Right lobe of liver (tissue), 6 donors: ENCODE measurements at places on chromosomes 16 and 17. TPM values are rescaled to one million over a fixed set of nuclear protein-coding genes. Genes with fewer than 3 reads are reported as not detected.

The CHD9NB gene
- total RNA-seq = 0.59 TPM

- peak overlapping the region; percentile 22 for H3K4me3 ChIP-seq
- H3K27ac ChIP-seq = peak overlapping the region; percentile 88
- no peaks in the 10 kb centered on the region for H3K36me3 ChIP-seq
- no peaks in the 10 kb centered on the region for H3K27me3 ChIP-seq
- peaks cover 8% of the 10 kb centered on the region for H3K4me1 ChIP-seq
- DNase-seq = peak; percentile 62
Measured at GRCh38 chr17:40547079-40547784, 18.0 kb downstream of the CCR7 start.

GRCh38 chr16:80611930-80612327, 71.1 kb downstream of the DYNLRB2 start:
- no peaks in the 10 kb centered on the region for H3K36me3 ChIP-seq
- H3K4me1 ChIP-seq = no peaks in the 10 kb centered on the region
- no peak overlapping the region for H3K4me3 ChIP-seq
- H3K27me3 ChIP-seq = no peaks in the 10 kb centered on the region

The AIPL1 gene
- total RNA-seq = not detected

- peak overlapping the region; percentile 1 for H3K27ac ChIP-seq
- H3K27me3 ChIP-seq = no peaks in the 10 kb centered on the region
- H3K36me3 ChIP-seq = no peaks in the 10 kb centered on the region
- no peak overlapping the region for H3K4me3 ChIP-seq
- DNase-seq = no peak
Measured at GRCh38 chr16:14513389-14514107, 116.5 kb downstream of the PARN start.

- no peak overlapping the region for H3K4me3 ChIP-seq
- no peak overlapping the region for H3K27ac ChIP-seq
- H3K36me3 ChIP-seq = no peaks in the 10 kb centered on the region
- H3K4me1 ChIP-seq = peaks cover 3% of the 10 kb centered on the region
- no peak for DNase-seq
- H3K27me3 ChIP-seq = no peaks in the 10 kb centered on the region
Measured at GRCh38 chr17:65457183-65457582, 104.3 kb downstream of the AXIN2 start.

DNA sequence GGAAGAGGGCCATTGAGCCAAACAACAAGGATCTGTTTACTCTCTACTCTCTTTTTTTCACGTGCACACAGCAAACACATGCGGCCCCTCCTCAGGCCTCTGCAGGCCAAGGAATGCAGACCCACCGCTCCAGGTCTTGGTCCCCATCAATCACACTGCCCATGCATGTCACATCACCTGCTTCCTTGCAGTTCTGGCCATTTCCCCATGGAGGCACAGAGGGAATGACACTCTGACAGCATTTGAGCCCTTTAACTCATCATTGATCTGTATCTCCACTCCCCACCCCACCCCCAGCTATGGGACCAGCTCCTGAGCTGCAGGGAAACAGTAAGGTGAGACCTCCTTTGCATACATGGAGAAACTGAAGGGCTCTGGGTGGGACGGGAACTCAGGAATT, 45.9 kb upstream of the MEIOC start:
- H3K4me1 ChIP-seq = no peaks in the 10 kb centered on the region
- no peak overlapping the region for H3K4me3 ChIP-seq
- DNase-seq = no peak
- H3K27me3 ChIP-seq = no peaks in the 10 kb centered on the region
- no peak overlapping the region for H3K27ac ChIP-seq

GRCh38 chr17:2932946-2933345, 130.5 kb downstream of the OR1D5 start:
- no peaks in the 10 kb centered on the region for H3K27me3 ChIP-seq
- no peak overlapping the region for H3K4me3 ChIP-seq
- no peaks in the 10 kb centered on the region for H3K36me3 ChIP-seq
- no peak for DNase-seq

- DNase-seq = peak; percentile 78
- no peak overlapping the region for H3K4me3 ChIP-seq
- H3K27ac ChIP-seq = peak overlapping the region; percentile 93
- H3K27me3 ChIP-seq = no peaks in the 10 kb centered on the region
Measured at GRCh38 chr17:77316191-77316641, 175.4 kb downstream of the SEC14L1 start.

GRCh38 chr17:72838581-72838980, 253.9 kb downstream of the SLC39A11 start:
- H3K4me1 ChIP-seq = no peaks in the 10 kb centered on the region
- DNase-seq = no peak
- H3K4me3 ChIP-seq = no peak overlapping the region

DNA sequence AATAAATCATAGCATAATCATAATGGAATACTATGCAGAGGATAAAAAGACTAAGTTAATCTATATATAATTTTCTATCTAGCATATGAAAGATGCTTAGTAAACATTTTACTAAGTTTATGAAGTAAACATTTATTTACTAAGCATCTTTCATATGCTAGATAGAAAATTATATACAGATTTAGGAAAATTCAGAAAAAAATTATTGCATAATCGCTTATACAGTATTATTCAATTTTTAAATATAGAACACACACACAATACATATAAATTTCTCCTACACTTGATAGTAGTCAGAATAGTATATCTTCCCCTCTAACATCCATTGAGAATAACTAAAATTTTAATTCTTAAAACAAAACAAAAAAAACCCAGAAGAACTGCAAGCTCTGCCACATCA, 110.8 kb downstream of the CA4 start:
- no peaks in the 10 kb centered on the region for H3K36me3 ChIP-seq
- no peaks in the 10 kb centered on the region for H3K4me1 ChIP-seq
- no peak overlapping the region for H3K27ac ChIP-seq

GRCh38 chr17:2612630-2613029, 19.2 kb downstream of the PAFAH1B1 start:
- no peak overlapping the region for H3K27ac ChIP-seq
- no peak for DNase-seq
- no peaks in the 10 kb centered on the region for H3K4me1 ChIP-seq
- no peak overlapping the region for H3K4me3 ChIP-seq

DNA sequence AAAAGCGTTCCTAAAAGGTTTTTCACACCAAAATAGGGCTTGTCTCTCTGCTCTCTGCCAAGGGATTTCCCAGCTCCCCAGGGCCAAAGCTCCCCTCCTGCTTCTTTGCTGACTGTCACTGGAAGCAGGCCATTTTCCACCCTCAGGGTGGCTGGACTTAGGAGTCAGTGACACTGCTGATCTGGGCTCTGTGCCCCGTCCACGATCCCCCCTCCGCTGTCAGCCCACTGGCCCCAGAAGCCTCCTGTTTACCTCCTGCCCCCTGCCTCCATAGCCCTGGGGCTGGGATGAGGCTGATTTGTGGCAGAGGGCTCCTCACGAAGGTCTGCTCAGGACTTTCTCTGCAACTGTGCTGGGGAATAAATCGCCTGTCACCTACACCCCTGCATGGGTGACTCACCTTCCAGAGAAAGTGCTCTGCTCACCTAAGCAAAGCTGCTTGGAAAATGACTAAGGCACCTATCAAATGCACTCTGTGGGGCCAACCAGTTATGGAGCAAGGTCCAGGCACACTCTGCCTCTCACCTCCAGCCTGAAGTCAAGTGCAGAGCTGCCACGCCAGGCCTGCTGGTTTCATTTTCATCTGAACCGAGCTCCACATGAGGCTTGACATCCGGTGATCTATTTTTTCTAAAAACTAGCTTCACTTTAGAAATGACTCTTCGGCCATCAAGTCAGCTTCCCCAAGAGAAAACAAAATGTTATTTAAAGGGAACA, 4.9 kb downstream of the MAP3K14 start:
- peak; percentile 87 for DNase-seq
- peak overlapping the region; percentile 86 for H3K27ac ChIP-seq

- H3K4me1 ChIP-seq = no peaks in the 10 kb centered on the region
- H3K36me3 ChIP-seq = no peaks in the 10 kb centered on the region
- no peak overlapping the region for H3K27ac ChIP-seq
- no peaks in the 10 kb centered on the region for H3K27me3 ChIP-seq
Measured at GRCh38 chr16:68374961-68375660, 64.3 kb downstream of the PRMT7 start.

The SEPTIN1 gene
- 0.50 TPM for total RNA-seq

GRCh38 chr17:15257796-15258512, 7.2 kb downstream of the PMP22 start:
- H3K36me3 ChIP-seq = no peaks in the 10 kb centered on the region
- H3K4me3 ChIP-seq = no peak overlapping the region
- H3K27ac ChIP-seq = no peak overlapping the region
- H3K27me3 ChIP-seq = no peaks in the 10 kb centered on the region
- DNase-seq = no peak

DNA sequence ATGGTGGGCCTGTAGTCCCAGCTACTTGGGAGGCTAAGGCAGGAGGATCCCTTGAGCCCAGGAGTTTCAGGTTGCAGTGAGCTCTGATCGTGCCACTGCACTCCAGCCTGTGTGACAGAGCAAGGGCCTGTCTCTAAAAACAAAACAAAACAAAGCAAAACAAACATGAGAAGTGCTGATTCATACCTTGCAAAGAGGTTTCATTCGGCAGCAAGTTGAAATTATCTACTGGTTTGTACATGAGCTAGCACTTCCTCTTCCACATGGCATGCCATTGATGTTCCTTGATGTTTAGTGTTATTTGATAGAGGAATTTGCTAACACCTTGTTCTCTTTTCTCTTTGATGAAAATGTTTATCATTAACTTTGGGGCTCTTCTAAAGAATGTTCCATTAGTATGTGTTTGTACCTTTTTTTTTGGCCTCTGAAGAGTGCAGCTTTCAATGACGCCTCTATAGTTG, 50.6 kb downstream of the SPECC1 start:
- DNase-seq = no peak
- H3K4me1 ChIP-seq = no peaks in the 10 kb centered on the region
- no peaks in the 10 kb centered on the region for H3K27me3 ChIP-seq
- H3K4me3 ChIP-seq = no peak overlapping the region
- H3K36me3 ChIP-seq = no peaks in the 10 kb centered on the region

The TMC5 gene
- not detected for total RNA-seq

- H3K36me3 ChIP-seq = no peaks in the 10 kb centered on the region
- H3K4me3 ChIP-seq = no peak overlapping the region
- no peaks in the 10 kb centered on the region for H3K4me1 ChIP-seq
- no peak for DNase-seq
Measured at GRCh38 chr17:30086896-30087295, 29.7 kb upstream of the NSRP1 start.

The ZNF500 gene
- 5.3 TPM for total RNA-seq

The PERCC1 gene
- total RNA-seq = not detected

The PRSS22 gene
- 0.84 TPM for total RNA-seq

GRCh38 chr16:53673189-53673588, 30.5 kb downstream of the RPGRIP1L start:
- no peaks in the 10 kb centered on the region for H3K27me3 ChIP-seq
- no peaks in the 10 kb centered on the region for H3K4me1 ChIP-seq
- no peaks in the 10 kb centered on the region for H3K36me3 ChIP-seq
- H3K27ac ChIP-seq = no peak overlapping the region
- H3K4me3 ChIP-seq = no peak overlapping the region

DNA sequence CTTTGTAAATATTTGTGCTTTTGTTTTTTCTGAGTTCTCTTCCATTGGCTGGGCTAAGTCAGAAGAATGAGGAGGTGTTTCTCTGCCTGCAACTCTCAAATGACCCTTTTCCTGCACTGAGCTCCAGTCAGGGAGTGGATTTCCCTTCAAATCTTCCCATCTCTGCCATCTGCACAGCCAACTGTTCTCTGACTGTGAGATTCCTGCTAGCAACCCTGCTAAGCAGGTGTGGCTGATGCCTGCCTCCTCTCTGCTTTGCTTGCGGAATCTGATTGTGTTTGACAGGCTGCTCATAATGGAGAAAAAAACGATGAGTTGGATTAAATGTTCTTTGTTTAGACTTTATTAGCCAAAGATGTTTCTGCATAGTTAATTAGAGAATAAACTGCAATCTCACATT, 519.8 kb downstream of the TMEM114 start:
- H3K36me3 ChIP-seq = no peaks in the 10 kb centered on the region
- H3K27me3 ChIP-seq = no peaks in the 10 kb centered on the region
- no peak for DNase-seq
- no peaks in the 10 kb centered on the region for H3K4me1 ChIP-seq
- no peak overlapping the region for H3K27ac ChIP-seq

- H3K4me1 ChIP-seq = no peaks in the 10 kb centered on the region
- H3K27ac ChIP-seq = no peak overlapping the region
- H3K27me3 ChIP-seq = no peaks in the 10 kb centered on the region
- H3K4me3 ChIP-seq = no peak overlapping the region
- no peaks in the 10 kb centered on the region for H3K36me3 ChIP-seq
Measured at GRCh38 chr17:41054025-41054424, 1.0 kb downstream of the KRTAP2-2 start.

DNA sequence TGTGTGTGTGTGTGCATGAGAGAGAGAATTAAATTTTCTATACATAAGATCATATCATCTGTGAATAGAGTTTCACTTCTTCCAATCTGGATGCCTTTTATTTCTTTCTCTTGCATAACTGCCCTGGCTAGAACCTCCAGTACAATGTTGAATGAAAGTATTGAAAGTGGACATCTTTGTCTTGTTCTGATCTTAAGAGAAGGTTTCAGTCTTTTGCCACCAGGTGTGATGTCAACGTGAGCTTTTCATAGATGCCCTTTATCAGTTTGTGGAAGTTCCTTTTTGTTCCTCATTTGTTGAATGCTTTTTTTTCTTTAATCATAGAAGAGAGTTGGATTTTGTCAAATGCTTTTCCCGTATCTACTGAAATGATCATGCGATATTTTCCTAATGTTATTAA, 63.3 kb downstream of the RNF213 start:
- H3K27me3 ChIP-seq = no peaks in the 10 kb centered on the region
- H3K4me3 ChIP-seq = no peak overlapping the region
- peaks cover 26% of the 10 kb centered on the region for H3K36me3 ChIP-seq
- H3K4me1 ChIP-seq = no peaks in the 10 kb centered on the region

DNA sequence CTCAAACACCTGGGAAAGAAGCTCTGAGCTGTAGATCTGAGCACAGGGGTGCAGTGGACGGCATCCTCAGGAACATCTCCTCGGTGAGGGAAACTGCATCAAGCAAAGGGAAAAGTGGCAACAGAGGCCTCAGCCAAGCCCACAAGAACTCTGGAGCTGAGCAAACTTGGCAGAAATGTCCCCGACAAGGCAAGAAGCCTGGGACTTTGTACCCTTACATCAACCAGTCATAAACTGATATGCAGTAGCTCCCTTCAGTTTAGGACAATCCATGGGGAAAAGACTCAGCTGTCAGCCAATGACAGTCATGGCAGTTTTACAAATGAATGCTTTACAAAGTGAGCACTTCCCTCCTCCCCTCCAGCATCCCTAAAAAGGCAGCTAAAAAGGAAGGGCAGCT, 210.0 kb upstream of the DYNLRB2 start:
- H3K4me3 ChIP-seq = no peak overlapping the region
- H3K27ac ChIP-seq = no peak overlapping the region
- H3K4me1 ChIP-seq = no peaks in the 10 kb centered on the region
- H3K27me3 ChIP-seq = no peaks in the 10 kb centered on the region
- DNase-seq = no peak
